ENCODE measurements at places on chromosomes 5 and 9. TPM values are rescaled to one million over a fixed set of nuclear protein-coding genes. Genes with fewer than 3 reads are reported as not detected.

The MARCOL gene
- total RNA-seq = not detected

The UHRF2 gene
- 61.0 TPM for total RNA-seq

The GARIN3 gene
- total RNA-seq = not detected

The GPSM1 gene
- total RNA-seq = 19.0 TPM

The STPG3 gene
- not detected for total RNA-seq

The DOCK8 gene
- total RNA-seq = 18.4 TPM

The FOXD4L4 gene
- total RNA-seq = 0.32 TPM

The SARDH gene
- 1.0 TPM for total RNA-seq

The NSMF gene
- 30.9 TPM for total RNA-seq

The CDX1 gene
- not detected for total RNA-seq

GRCh38 chr5:60891667-60892066 is 47.6 kb upstream of the ELOVL7 start:
- no peak for DNase-seq

- DNase-seq = no peak
These were observed 404.6 kb upstream of the C9orf72 start for GRCh38 chr9:27977931-27978330.

GRCh38 chr5:143506836-143507552 is 103.5 kb upstream of the NR3C1 start:
- peak; percentile 26 for DNase-seq

DNA sequence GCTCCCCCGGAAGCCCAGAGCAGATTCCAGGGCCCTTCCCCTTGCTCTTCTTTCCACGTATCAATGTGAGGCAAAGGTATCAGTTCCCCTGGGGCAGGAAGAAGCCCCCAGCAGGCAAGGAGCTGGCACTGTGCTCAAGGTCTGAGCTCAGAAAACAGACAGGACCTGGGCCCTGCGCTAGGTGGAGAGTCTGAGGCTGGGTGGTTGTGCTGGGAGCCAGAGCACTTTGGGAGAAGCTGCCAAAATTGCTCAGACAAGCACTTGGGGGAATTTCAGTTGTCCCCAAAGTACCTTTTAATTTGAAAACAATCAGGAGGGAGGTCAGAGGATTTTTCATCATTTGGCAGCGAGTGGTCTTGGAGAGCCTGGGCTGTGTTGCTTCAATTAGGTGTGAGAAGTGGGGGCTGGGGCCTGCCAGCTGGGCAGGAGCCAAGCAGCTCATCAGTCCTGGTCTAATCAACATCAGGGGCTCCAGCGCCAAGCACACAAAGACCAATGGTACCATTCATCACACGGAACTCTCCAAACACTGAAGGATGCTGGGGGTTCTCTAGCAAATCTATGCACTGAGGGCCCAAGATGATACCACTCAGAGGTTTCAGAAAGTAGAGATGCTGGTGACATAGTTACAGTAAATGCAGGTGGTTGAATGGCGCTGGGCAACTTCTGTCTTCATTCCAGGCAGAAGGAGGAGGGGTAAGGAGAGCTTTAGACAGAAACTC is 176.5 kb downstream of the SNX18 start:
- DNase-seq = no peak

GRCh38 chr5:117999939-118000549 is 988.3 kb downstream of the DTWD2 start:
- DNase-seq = no peak

DNA sequence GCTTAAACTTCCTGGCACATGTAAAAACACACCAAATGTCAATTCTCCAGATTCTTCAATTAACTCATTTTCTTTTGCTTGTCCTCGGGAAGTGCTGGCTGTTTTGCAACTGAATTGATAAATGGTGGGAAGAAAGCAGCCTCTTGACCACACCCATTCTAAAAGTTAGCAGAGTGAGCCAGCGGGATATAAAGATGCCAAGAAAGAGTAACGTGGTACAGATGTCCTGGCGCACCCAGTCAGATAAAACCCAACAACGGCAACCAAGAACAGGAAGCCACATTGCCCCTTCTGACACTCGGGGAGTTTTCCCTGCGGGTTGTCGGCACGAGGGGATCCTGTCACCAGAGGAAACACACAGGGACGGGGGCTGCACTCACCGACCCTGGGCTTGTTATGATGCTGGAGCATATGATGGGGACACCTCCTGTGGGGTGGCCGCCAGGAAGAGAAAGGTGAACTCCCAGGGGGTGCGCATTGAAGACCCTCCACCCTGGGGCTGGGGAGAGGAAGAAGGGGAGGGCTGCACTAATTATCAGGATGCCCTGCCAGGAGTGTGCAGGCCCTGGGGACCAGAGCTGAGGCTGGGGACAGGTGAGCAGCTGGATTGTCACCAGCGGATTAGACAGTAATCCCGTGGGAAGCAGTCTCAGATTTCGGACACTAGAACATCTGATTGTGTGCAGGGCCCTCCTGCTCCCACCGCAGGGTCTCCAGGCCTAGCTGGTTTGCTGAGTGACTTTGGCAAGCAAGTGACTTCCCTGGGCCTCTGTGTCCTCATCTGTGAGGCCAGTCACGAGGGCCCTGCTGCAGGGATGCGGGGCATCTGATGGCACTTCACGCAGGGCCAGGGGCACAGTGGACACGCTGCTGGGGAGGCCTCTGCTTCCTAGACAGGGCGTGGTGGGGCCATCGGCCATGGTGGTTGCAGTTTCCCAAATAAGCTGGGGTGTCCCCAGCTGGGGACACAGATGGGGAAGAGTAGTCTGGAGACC is 59.2 kb downstream of the CRB2 start:
- no peak for DNase-seq

DNA sequence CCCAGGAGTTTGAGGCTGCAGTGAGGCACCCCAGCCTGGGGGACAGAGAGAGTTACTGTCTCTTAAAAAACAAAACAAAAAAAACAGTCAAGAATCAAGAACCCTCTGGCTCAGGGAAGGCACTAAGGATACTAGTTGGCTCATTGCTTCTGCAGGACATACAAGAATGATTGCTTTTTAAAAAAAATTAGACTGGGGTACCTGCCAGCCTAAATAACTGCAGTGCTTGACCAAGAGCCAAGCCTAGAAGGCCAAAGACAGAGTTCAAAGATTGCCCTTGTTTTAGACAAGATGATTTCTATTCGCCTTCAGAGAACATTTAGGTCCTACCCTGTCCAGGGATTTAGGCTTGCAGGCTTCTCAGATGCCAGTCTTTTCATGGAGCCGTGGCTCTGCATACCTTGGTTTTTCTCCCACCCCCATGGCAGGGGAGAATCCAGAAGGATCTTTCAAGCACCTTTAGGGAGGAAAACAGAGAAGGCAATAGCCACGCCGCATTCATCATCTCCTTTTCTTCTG is 93.7 kb upstream of the IL6ST start:
- DNase-seq = no peak

DNA sequence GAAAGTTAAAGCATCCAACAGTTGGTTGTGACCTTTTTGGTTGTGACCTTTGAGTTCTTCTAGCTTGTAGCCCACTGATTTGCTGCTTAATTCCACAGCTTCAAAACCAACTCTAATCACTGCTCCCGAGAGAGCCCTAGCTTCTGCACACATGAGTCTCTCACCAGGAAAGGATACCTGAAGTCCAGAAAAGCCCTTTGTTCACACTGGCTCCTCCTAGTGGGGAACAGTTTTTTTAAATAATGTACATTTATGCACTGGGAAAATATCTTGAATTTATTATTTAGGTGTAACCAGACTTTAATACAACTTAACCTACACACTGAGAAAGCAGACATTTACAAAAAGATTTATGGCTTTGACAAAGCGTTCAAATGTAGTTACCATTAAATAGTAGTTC is 120.2 kb upstream of the CCDC152 start:
- no peak for DNase-seq

DNA sequence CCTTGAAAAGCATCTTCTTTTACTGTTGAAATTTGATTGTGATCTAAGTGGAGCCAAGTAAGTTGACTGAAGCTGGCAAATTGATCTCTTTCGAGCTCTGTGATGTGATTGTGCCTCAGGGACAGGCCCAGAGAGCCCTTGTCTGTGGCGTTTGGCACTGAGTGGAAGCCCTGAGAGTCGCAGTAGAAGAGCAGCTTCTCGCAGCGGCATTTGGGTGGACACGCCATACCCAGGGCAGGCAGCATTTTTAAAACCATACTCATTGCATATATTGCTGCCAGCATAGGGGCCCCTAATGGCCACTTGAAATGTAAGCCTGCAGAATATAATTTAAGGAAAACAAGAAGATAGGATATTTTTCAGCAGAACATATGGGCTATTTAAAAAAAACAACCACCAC is 894 bp downstream of the LRRTM2 start:
- DNase-seq = no peak

DNA sequence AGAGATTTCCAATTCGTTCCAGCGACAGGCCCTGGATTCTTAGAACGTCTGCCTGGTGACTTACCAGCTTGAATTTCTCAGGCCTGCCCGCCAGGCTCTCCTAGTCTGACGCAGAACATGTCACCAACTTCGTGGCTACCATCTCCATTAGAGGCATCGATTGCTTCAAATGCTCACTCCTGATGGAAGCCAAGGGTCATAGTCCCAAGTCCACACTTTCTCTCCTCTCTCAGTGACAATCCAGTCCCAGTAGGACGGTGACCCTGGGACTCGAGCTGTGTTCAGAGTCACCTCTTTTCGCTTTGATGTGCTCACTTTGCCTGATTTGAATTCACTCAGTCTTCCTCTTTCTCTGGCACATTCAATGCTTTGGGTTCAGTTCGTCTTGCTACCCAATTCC is 94.8 kb downstream of the GADD45G start:
- no peak for DNase-seq

- no peak for DNase-seq
These were observed 1.2 kb downstream of the MRPS30 start for GRCh38 chr5:44809956-44810420.

- DNase-seq = no peak
These were observed 142.6 kb downstream of the FAM114A2 start for GRCh38 chr5:153896117-153896516.

GRCh38 chr5:57595523-57595991 is 112.9 kb upstream of the ACTBL2 start:
- no peak for DNase-seq

DNA sequence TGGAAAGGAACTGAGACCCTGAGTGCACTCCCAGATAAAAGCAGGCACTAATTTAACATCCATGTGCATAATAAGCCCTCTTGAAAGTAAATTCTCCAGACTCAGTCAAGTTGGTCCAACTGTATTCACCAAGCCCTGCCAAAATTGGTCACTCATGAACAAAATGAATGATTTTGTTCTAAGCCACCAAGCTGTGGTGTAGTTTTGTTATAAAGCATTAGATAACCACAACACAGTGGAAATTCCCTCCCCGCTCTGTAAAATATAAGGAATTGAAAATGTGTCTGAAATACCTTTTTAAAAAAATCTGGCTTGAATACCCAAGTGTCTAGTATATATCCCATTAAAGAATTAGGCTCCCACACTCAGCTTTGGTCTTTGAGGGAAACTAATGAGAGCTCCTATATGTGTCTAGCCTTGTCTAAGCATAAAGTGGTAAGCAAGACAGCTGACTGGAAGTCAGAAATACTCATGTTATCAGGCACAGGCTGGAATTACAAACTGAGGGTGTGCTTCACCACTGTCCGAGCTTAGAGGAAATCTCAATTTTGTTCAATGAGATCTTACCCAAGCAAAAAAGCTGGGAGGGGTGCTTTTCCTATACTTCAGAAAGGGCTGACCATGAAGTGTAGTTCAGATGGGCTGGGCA is 33.2 kb downstream of the IDNK start:
- no peak for DNase-seq

GRCh38 chr9:98412101-98412842 is 156.8 kb upstream of the TBC1D2 start:
- no peak for DNase-seq

GRCh38 chr5:14727428-14727865 is 62.9 kb downstream of the OTULIN start:
- peak; percentile 53 for DNase-seq

GRCh38 chr9:109316207-109316640 is 4.6 kb downstream of the EPB41L4B start:
- peak; percentile 91 for DNase-seq

DNA sequence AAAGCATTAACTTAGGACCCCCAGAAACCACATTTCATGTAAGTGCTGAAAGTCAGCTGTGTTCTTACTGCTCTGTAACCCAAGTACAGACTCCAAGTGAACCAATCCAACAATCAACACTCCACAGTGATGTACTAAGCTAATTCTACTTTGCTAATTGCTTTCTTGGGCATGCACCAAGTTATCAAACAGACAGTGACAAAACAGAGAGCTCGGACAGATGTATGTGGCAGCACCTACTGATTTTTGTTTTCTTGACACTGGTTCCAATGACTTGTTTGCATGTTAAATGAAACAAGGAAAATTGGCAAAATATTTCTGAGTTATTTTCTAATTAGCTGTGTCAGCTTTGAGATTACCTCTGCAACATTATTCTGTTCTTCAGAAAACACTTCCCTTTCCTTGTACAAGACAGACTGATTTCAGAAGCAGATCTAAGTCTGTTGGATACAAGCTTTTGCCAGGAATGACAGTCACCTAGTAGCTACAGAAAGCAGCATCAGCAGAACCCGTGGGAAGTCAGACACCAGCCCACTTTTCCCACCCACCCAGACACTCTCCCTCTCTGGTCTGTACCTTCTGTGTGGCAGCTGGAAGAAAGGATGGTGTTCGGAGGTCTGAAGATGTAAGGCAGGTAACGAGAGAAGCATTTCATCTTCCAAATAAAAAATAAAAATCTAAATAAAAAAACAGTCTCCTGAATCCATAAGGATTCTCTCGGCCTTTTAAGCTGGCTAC is 176.7 kb upstream of the PPP2R2B start:
- no peak for DNase-seq

DNA sequence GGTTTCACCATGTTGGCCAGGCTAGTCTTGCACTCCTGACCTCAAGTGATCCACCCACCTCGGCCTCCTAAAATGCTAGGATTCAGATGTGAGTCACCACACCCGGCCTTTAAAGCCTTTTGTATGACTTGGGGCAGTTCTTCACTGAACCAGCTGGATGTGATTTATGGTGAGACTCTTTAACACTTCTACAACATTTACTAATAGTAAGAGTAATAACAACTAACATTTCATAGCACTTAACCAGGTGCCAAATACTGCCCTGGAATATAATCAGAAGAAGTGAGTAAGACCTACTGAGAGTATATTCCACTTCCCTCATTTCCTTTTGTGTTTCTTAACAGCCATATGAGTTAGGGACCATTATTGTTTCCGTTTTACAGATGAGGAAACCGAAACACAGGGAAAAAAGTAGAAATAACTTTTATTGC is 10.0 kb downstream of the ZSWIM6 start:
- DNase-seq = no peak

- no peak for DNase-seq
These were observed 15.0 kb downstream of the SMAD5 start for GRCh38 chr5:136147632-136148031.
